ENCODE measurements at places on chromosomes 2 and 18.

DNA sequence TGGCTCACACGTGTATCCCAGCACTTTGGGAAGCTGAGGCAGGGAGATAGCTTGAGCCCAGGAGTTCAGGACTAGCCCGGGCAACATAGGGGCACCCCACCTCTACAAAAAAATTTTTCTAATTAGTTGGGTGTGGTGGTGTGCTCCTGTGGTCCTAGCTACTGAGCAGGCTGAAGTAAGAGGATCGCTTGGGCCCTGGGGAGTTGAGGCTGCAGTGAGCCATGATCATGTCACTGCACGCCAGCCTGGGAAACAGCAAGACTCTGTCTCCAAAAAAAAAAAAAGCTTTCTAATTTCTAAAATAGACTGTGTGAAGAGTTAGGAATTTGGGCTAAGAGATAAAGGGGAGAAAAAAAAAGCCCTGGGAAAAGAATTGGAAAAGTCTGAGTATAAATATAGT lies 51.9 kb upstream of the NAB1 start:
- DNase-seq = no peak

DNA sequence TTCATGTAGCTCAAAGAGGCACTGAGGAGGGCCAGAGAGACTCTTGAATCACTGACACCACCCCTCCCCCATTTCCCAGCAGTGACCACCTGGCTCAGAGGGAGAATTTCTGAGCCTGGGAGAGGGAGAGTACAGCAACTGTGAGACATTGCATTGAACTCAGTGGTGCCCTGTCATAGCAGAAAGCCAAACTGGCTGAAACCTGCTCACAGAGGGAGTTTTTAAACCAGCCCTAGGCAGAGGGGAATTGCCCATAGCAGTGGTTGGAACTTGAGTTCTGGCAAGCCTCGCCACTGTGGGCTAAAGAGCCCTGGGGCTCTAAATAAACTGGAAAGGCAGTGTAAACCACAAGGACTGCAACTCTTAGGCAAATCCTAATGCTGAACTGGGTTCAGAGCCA lies 243.1 kb downstream of the ADCYAP1 start:
- DNase-seq = no peak

GRCh38 chr2:135311268-135311667 lies 219.8 kb downstream of the ZRANB3 start:
- DNase-seq = no peak

DNA sequence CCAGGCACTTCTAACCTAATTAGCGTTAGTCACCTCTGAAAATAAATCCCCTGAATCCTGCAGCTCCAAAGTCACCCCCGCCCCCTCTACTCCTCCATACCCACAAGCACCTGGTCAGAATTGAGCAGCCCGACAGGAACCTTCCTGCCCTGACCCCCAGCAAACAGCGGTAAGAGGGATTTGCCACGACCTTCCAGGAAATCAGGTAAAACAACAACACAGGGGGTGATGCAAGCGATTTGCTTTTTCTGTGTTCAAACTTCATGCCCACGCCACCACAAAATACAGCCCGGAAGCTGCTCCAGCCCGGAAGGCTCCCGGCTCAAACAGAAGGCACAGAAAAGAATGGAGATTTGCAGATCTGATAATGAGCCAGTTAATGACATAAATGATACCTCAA lies 367.1 kb downstream of the GPD2 start:
- DNase-seq = no peak

- DNase-seq = no peak
These were observed 968.5 kb downstream of the BCL11A start for GRCh38 chr2:59584958-59585357.

GRCh38 chr2:118846442-118846952 lies 951 bp downstream of the EN1 start:
- no peak for DNase-seq

DNA sequence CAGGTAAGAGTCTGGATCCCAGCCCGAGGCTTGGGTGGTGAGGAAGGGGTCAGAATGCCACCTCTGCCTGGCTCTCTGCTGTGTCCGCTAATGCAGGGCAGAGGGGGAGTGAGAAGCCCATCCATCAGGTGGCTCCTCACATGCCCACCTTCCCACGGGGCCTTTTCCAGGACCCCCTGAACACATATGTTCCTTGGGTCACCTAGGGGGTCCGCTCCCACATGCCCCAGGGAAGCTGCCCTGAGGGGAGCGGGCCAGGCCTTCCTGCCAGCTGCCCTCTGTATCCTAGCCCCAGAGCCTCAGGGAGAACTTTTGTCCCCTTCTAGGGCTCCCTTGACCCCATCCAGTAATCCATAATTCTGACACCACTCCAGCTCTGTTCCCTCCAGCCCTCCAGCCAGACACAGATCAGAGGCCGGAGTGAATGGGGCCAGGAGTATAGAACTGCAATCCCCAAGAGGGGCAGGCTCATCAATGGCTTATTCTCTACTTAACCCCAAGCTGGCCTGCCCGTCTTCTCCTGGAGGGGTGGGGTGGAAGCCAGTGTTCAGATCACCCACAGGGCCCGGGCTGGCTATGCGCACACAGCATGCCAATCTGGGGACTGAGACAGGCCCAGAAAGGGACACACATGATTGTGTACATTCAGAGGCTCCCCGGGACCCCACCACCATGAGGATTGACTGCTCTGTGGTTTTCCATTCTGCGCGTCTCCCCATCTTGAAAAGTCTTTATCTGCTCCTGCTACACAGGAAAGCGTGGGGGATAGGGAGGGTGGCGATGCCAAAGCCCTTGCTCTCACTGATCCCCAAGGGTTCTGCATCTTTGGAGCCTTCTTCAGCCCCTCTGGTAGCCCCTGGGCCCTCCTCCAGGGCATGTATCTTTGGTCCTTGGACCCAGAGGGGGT lies 1.1 kb downstream of the EMILIN1 start:
- DNase-seq = no peak

- no peak for DNase-seq
These were observed 4.3 kb downstream of the SOX11 start for GRCh38 chr2:5696404-5696944.

DNA sequence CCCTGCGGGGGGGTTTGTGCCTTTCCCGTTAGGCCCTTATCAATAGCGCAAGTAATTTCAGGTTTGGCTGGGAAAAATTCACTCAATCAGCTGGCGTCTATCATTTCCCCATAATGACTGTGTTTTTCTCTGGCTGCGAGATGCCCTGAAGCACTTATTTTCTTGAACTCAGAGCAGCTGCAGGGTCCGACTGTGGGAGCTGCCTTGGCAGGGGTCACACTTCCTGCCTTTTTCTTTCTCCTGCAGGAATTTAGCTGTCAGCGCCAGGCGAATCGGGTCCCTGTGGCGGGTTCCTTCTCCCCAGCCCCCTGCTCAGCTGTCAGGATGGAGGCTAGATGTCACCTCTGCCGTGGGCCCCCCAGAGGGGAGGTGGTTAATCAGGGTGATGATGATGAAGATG lies 81.3 kb upstream of the HPCAL1 start:
- DNase-seq = no peak

DNA sequence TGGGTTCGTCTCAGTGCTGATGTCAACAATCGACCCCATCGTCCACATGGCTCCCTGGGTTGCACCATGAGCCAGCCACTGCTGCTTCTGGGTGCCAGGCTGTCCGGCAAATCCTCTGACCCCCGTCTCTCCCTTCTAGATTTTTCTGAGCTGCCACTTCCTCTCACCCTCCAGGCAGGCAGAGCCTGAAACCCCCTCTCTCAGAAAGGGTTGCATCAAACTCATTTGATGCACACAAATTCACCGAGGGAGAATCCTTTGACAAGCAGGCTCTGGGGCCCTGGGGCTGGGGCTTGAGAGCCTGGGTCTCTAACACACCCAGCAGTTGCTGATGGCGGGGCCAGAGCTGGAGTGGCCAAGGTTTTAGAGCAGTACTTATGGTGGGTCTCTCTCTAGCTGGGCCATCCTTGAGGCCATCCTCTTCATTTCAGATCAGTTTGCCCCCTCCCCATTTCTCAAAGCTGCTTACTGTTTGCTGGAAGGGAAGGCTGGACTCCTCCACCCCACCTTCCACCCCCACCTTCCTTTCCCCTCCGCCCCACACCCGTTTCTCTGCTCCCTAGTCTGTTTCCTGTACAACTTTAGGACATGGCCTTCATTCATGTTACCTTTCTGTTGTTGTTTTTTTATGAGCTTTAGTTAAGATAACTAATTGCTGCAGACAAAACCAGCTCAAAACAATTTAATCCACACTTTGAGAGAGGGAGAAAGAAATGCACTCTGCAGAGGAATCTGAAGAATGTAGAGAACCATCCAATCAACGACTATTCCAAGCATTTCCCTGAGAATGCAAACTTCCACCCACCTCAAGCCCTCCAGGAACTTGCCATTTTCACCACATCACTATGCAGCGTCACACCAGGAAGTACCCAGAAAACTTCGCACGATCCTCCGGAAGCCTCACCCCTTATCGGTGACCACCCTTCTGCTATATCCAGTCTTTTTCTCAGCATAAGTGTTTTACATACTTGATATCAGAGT lies 69.5 kb downstream of the ARL4C start:
- no peak for DNase-seq

GRCh38 chr2:7956126-7956689 lies 725.6 kb upstream of the ID2 start:
- no peak for DNase-seq

GRCh38 chr2:113977060-113977659 lies 87.3 kb downstream of the ACTR3 start:
- DNase-seq = no peak

DNA sequence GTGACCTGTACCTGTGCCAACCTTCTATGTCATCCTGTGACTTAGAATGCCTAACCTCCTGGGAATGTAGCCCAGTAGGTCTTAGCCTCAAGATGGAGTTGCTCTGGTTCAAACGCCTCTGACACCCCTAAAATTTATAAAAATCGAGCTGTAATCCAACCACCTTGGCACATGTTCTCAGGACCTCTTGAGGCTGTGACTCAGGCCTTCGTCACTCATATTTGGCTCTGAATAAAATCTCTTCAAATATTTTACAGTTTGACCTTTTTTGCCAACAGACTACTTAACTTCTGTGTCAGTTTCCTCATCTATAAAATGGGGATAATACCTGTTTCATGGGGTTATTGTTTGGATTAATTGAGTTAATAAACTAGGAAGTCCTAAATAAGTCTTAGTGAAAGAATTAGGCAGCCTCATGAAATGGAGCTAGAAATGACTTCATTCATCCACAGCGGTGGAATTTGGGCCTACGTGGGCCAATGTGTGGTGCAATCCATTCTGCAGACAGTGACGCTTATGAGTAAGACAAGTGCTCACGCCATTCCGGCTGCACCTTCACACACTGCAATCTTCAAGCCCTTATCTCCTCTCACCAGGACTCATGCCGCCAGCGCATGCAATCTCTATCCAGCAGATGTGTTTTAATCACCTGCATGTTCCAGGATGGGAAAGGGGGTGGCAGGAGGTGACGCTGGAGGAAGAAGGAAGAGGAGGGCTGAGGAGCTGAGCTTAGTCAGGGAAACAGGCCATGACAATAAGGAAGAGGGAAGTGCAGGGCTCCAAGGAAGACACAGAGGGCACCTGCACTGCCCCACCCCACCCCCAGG lies 2.0 kb upstream of the UBE2F start:
- no peak for DNase-seq

GRCh38 chr2:111904726-111905474 lies 6.5 kb downstream of the MERTK start:
- DNase-seq = no peak

DNA sequence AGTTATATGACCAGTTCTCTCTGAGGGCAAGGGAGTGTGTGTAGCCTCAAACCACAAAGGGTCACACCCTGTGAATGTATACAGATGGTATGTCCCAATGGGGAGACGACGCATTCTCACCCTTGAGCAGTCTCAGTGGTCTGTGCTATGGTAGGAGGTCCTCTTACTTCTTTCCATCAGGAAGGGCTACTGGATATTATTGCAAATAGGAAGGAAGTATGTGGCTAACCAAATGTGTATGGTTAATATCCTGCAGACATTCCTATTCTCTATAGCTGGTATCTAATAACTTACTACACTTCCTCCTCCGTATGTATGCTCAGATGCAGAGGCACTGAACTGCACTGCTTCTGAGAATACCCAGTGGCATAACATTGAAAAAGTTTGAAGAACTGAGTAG lies 306.7 kb upstream of the CCDC68 start:
- DNase-seq = no peak

DNA sequence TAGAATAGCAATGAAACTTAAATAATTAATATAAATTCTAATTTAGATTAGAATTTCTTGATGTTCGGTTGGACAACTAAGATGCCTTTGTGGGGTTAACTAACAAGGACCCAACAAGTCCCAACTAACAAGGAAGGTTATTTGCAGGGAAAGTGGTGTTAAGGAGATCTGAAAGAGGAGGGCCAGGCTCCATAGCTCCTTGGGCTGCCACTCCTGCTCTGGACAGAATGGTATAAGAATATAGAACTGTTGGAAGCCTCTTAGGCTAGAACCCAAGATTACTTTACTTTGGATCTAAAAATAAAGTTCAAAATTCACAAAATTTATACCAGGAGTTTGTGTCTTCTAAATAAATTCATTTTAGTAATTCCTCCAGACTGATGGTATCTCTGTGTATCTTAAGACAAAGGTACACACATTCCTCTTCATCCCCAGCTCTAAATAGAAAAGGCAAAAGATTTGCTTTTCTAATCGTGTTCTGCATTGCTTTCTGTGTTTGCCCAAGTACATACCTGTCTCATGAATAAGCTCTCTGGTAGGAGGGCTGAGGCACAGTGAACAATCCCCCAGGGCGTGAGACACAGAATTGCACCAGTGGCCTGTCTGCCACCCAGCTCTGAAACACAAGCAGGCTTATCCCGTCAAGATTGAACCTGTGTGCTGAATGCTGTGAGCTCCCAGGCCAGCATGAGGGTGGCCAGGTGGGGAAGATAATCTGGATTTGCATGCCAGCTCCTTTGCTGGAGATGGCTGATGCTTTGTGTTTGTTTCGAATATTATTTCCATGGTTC lies 176.0 kb downstream of the ACKR3 start:
- DNase-seq = no peak

GRCh38 chr18:47915930-47916329 lies 14.5 kb downstream of the SMAD2 start:
- no peak for DNase-seq

GRCh38 chr18:34222307-34223163 lies 2.2 kb downstream of the NOL4 start:
- no peak for DNase-seq

DNA sequence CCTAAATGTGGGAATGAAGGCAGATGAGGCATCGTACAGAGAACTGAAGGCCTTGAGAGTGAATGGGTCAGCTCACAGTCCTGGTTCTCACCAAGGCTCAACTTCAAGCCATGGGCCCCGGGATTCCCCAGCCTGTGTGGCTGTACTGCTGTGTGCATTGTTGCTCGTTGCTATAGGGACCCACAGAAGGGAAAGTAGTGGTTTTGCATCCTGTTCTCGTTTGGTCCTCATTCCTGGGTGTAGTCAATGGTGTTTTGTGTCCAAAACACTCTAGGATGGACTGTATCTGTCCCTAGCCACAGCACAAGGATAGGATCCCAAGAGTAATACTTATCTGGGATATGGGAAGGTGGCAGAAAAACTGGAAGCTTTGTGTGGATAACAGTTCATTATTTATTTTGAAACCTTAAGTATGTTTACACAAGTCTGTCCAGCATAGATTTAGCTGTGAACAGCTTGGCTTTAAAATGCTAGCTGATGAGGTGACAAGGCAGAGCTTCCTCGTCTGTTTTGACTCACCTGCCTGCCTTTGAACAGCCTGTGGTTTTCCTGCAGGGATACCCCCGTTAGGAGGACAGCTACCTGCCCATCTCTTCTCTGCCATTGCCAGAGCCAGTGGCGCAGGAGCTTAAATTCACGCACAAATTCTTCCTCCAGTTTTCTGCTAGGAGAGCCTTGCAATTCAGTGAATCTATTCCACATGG lies 85.0 kb downstream of the WDSUB1 start:
- no peak for DNase-seq

GRCh38 chr2:130337735-130338325 lies 4.9 kb upstream of the IMP4 start:
- DNase-seq = no peak

Data from substantia nigra (tissue), 51 donors.